Stimulated activated naive CD8-positive, alpha-beta T cell treated with anti-CD3 and anti-CD28 coated beads, Interleukin-15, amount 100 ng/mL, for 72 hours (primary cell): ENCODE measurements at places on chromosomes 1 and 21.

DNA sequence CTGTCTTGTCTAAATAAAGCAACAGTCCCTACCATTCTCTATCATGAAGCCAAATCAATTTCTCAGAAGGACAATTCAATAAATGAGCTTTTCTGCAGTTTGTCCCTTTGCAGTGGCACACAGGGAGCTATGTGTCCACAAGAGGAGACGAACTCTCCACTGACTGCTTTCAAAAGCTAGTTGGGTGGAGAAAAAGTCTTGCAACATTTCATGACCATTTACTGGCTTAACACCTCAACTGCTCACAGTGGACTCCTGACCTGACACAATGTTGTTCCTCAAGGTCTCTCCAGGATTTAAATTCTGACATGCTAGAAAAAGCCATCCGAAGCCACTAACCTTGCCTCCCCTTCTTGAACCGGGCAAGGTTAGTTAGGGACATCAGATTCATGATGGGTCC is 111.7 kb downstream of the TIAM1 start:
- DNase-seq = no peak

GRCh38 chr1:94614996-94615395 is 73.4 kb upstream of the F3 start:
- no peak for DNase-seq

- DNase-seq = no peak
Measured at GRCh38 chr1:242187816-242188215, 188.9 kb upstream of the MAP1LC3C start.

- no peak for DNase-seq
Measured at GRCh38 chr1:227808566-227808965, 6.9 kb upstream of the PRSS38 start.

DNA sequence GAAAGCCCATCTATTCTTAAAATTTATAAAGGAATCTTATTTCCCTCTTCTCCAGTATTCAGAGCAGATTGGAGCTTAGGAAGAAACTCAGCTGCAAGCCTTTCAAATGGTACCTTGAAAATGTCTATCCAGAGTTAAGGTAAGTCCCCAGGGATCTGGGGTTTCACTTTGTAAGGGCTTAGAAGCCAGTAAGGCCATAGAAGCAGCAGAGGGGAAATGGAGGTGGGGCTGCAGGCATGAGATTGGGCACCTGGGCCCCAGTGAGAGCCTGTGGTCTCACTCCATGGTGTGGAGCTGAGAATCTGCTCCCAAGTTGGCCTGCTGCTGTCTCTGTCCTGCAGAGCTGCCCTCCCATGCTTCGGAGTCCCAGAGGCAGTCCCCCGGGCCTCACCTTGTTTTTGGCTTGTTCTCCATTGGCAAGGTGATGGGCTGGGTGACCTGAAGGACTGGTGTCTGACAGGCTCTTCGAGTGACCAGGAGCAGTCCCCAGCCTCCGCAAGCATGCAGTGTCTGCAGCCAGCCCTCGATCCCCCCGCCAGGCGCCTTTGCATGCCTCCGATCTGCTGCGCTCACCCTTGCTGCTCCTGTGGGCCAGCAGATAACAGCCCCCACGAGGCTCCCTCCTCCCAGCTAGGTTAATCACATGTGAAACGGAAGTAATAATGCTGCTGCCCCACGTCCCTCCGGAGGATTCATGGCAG is 163.1 kb downstream of the PGBD5 start:
- DNase-seq = no peak

- DNase-seq = no peak
Measured at GRCh38 chr1:155077758-155078445, 735 bp upstream of the EFNA3 start.

- no peak for DNase-seq
Measured at GRCh38 chr1:245091171-245091621, 63.6 kb upstream of the KIF26B start.

GRCh38 chr1:200905411-200906052 is 10.8 kb downstream of the INAVA start:
- peak; percentile 52 for DNase-seq

DNA sequence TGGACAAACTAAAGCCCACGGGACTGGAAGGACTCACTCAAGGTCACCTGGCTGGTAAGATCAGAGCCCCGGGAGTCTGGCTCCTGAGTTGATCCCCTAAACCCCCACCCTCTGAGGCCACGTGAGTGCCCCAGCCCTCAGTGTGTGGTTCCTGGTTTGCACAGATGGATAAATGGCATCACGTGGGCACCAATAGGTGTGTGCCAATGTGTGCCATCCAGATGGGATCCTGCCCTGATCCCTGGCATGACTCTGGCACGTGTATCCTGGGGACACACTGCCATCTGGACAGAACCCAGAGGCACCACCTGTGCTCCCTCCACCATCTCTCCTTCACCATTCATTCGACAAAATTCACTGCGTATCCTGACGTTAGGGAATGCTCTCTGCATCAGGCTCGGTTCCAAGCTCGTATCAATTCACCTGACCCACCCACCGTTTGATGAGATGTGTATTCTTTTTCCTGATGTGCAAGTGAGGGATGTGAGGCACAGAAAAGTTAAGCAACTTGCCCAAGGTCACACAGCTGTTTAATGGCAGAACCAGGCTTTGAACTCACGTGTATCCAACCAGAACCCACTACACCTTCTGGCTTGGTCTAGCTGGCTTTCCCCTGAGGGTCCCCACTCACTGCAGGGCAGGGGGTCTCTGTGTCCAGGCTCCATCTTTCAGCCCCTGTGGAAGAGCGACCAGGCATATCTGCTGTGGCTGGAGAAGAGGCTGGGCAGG is 49.8 kb upstream of the PAX7 start:
- no peak for DNase-seq

GRCh38 chr21:40752125-40752524 is 94.8 kb downstream of the DSCAM start:
- no peak for DNase-seq

DNA sequence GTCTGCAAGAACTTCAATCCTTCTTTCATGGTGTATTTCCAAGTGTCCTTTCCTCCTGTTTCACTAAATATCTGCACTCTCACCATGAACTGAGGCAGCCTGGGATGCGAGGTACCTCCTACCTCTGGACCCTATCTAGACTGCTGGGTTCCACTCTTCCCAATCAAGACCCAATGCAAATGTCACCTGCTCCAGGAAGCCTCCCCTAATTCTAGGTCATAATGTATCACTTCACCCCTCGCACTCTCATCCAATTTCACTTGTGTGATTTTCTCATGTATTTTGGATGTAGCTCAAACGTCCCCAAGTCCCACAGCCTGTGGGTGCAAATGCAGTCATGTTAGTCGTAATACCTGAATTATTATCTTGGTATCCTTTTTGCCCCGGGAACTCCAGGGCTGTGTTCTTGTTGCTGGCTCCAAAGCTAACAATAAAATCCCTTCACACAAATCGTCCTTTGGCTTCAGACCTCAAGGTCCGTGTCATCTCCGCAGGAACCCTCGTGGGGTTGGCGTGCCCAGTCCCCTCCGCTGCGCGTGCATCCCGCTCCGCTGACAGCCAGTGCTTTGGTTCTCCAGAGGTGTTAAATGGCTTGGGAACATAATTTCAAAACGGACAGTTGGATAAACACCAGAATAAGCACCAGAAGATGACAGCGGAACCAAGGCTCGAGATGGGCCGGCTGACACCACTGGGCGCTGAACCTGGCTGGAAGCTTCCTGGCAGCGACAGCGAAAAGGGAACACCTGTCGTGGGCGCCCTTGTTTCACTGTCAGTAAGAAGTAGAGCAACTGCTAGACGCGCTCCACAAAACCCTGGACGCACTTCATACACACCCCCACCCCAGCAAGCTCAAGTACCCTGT is 1.0 kb upstream of the BACH1 start:
- DNase-seq = no peak

DNA sequence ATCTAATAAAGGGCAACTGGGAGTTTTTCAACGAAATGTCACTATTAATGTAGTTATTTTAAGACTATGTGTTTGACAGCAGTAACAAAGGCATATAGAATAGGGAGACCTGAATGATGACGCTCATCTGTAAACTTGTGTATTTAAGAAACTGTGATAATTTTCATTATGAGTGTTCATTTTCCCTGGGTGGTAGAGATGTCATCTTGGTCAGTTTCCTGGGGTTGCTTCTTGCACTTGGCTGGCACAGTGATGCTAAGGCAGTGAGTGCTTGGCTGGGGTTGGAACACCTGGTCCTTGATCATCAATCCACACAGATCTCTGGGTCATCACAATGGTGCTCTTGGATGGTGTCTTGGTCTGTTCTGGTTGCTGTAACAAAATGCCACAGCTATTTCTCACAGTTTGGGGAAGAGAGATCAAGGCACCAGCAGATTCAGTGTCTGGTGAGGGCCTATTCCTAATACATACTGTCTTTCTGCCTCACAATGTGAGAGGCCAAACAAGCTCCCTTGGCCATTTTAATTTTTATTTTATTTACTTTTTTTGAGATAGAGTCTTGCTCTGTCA is 7.9 kb upstream of the SMYD2 start:
- no peak for DNase-seq

DNA sequence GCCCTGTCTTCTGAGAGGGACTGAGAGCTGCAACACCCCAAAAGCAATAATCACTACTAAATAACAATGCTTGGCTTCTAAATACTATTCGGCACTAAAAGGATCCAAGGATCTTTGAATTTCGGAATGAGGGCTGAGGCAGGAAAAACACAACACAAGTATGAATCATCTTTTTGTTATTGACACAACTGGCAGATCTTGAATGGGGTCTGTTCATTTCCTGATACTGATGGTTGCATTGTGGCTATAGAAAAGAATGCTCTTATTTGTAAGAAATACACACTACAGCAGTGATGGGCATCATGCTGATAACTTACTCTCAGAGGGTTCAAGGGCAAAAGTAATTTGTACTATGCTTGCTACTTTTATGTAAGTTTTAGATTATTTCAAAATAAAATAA is 149.2 kb upstream of the PLD5 start:
- DNase-seq = no peak

DNA sequence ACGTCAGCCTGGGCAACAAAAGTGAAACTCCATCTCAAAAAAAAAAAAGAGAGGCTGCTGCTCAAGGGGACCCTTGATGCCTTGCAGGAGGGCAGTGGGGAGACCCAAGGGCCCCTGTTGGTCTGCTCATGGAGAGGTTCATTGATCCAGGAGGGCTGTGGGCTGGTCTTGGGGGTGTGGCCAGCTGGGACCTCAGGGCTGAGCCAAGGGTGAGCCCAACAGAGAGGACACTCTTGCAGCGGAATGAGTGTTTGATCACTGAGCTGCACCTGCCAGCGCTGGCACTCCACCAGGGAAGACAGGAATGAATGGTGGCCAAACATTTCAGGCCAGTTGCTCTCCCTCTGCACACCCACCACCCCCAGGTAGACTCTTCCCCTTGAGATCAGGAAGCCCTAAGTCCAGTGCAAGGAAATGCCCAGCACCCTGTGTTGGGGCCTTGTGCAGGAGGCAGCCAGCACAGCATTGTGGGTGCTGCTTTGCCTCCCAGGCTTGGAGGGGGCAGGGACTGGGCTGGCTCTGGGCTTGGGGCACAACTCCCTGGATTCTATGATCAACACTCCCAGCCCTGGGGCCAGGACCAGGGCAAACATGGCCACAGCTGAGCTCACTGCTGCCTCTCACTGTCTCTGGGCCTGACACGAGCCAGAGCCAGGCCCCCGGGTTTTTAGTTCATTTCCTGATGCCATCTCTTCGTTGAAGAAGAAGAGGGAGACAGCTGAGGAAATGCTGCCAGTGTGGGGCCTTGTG is 50.7 kb downstream of the IRF2BP2 start:
- DNase-seq = no peak

DNA sequence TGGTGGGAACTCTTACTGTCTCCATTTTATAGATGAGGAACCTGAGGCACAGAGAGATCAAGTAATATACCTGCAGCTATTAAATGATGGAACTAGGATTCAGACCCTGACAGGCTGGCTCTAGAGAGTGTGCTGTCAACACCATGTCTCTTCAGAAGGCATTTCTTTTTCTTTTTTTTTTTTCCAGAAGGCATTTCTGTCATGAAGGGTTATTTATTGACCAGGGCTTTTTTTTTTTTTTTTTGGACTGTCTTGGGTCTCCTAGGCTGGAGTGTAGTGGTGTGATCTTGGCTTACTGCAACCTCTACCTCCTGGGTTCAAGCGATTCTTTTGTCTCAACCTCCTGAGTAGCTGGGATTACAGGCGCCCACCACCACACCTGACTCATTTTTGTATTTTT is 22.6 kb downstream of the HIPK1 start:
- DNase-seq = no peak

GRCh38 chr1:212514056-212514614 is 81.4 kb downstream of the NENF start:
- DNase-seq = no peak

- DNase-seq = no peak
Measured at GRCh38 chr1:207898836-207899235, 12.1 kb downstream of the CD34 start.

DNA sequence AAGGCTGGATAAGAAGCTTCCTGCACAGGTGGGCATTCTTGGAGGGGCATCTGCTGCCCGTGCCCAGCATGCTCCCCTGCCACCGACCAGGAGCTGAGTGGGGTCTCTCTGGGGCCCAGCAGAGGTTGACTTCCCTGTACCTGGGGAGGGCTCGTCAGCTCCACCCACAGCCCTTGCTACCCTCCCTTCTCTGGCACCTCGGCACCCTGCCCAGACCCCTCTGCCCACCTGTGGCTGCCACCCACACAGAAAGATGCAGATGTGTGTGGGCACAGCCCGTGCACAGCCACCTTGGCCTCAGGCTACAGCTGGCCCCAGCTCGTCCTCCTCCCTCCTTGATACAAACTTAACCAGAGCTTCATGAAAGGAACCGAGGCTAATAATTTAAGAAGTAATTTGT is 241.2 kb upstream of the VAMP3 start:
- no peak for DNase-seq

- DNase-seq = no peak
Measured at GRCh38 chr1:38569932-38570656, 289.5 kb downstream of the RRAGC start.

DNA sequence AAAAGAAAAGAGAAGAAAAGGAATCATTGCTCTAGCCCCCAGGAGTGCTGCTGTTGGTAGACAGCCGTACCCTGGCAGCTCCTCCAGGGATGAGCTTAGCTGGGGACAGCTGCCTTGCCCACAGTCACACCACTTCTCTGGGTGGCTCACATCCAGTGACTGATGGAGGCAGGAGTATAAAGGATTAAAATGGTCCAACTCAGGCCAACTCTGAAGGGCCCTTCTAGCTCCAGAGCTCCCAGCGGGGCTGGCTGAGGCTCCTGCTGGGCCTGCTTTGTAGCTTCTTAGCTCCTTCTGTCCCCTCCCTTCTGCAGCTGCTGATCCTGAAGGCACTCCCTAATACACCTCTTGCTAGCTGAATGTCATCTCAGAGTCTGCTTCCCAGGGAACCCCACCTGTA is 4.4 kb downstream of the CITED4 start:
- DNase-seq = no peak

- no peak for DNase-seq
Measured at GRCh38 chr1:31783846-31784245, 19.7 kb upstream of the ADGRB2 start.
